ENCODE measurements at places on chromosomes 16 and 17.

DNA sequence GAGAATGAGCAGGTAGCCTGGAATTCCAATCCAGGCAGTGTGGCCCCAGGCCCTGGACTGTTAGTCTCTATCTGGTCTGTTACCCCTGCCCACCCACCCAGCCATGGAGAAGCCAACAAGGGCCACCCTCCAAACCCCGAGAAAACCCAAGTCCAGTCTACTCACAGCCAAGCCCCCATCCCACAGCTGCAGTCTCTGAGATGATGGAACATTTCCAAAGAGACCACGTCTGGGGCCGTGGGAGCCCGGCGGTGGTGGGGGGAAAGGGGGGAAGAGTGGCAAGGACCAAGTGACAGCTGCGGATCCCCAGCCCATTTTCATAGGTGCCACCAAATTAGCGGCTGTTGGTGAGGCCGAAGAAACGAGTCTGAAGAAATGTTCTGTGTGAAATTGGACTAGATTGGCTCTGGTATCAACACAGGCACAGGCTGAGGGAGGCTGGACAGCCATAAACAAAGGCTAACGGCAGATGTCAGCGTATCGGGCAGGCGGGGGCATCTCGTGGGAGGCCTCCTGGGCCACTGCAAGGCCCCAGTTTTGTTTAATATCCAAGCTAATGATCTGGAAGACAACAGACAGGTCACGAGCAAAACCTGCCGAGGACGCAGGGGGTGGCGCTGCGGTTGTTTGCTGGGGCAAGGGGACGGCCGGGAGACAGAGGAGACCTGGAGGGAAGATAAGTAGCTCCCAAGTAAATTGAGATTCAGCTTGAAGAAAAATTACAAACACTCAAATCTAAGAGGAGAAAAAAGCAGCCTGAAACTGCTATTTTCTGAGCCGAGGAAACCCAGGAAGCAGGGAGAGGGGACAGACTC is 53.4 kb downstream of the RBFOX3 start:
- no peak for DNase-seq

GRCh38 chr17:63120406-63120805 is 154.4 kb downstream of the TANC2 start:
- DNase-seq = no peak

- DNase-seq = no peak
Measured at GRCh38 chr16:74511961-74512360, 90.7 kb upstream of the CLEC18B start.

GRCh38 chr16:89700649-89701424 is 668 bp downstream of the SPATA2L start:
- DNase-seq = peak; percentile 50

GRCh38 chr17:42017866-42018200 is 594 bp upstream of the DNAJC7 start:
- DNase-seq = no peak

GRCh38 chr17:83046448-83047181 is 32.8 kb upstream of the METRNL start:
- DNase-seq = no peak

DNA sequence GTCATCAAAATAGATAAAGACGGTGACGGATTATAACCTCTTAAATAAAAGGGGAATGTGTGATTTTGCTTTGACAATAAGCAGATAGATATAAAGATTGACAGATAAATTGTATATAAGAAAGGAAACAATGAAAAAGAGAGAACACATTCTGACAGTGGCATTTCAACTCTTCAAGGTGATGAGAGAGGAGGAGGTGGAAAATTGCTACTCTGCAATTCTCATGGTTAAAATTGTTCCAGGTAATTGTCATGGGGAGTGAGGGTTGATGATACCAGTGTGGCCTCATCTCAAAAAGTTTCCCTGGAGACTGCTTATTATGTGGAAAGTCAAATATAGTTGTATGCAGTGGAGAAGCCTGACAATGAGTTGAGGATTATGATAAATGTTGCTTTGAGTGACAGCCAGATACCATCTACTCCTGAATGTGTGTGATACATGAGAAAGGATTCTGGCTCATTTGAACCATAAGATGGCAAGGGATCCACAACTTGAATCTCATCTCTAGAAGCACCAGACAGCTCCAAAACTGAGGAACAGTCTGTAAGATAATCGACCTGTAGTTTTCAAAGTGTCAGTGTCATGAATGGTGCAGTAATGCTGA is 1290.6 kb upstream of the CDH8 start:
- DNase-seq = no peak

DNA sequence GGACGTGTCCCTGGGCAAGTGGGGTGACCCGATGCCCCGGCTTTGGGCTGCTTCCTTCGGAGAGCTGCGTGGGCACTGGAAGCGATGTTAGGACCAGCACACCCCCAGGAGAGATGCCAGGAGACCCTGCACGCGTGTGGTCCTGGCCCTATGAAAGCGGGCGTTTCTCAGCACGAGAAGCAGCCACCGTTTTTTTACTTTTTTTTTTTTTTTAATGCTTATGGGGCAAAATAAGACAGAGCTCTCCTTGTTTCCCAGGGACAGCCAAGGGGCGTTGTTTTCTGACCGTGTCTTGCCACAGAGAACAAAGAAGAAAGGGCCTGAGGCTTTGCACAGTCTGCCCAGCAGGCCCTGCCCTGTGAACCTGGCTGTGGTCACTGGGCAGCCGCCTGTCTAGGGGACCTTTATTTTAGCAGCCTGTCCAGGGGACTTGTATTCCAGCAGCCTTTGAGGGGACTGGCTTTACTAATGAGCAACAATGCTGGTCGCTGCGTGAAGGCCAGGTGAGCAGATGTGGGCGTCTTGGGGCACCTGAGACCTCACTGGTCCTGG is 996 bp downstream of the SLC25A10 start:
- no peak for DNase-seq

DNA sequence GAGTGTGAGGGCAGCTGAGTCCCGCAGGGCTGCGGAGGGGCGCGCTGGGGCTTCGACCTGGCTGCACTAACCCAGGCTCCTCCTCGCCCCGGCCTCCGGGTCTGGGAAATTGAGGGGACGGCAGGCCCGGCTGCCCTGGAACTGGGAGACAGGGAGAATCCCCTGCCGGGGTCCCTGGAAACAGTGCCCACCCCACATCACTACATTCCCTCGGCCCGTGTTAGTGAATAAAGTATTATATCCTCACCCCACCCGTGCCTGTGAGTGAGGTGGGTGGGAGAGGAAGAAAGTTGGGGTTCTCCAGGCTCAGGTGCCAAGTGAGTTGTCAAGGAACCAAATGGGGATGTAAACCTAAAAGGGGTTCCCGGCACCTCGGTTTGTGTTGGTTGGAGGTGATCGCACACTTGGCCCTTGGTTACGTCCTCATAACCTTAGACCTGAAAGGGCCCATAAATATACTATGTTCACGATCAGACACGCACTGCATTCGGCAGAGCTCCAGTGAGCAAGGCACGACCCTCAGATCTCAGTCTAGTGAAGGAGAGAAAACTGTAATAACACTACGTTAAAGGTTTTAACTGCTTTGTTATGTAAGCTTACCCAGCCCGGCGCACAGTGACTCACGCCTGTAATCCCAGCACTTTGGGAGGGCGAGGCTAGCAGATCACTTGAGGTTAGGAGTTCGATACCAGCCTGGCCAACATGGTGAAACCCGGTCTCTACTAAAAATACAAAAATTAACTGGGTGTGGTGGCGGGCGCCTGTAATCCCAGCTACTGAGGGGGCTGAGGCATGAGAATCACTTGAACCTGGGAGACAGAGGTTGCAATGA is 11.2 kb downstream of the ZNF771 start:
- no peak for DNase-seq

DNA sequence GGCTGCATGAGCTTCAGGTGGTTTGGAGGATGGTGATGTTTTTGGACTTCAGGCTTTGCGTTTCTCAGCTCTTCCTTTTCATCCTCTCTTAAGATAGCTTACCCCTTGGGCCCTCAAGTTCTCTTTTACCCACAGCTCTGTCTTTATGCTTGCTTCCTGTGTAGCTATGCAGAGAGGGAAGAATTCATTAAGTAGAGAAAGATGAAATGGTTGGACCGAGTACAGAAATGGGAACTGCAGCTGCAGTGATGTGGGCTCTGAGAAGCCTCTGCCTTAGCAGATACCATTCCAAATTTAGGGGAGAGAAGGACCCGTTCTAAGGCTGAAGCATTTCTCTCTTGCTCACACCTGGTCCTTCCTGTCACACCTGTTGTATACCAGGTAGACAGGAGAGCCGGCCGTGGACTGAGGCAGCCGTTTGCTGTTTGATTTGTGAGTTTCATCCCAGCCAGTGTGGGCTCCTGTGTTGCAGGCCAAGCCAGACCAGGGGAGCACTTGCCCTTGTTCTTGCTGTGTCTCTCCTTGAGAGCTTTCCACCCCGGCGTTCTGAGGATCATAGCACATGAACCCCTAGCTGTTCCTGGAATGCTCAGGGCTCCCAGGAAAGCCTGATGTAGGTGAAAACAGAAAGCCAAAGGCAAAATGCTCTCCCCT is 392.7 kb downstream of the CPPED1 start:
- DNase-seq = no peak

GRCh38 chr17:7130621-7131422 is 16.2 kb upstream of the ASGR2 start:
- DNase-seq = no peak

GRCh38 chr17:37844158-37844976 is 79.8 kb upstream of the TBC1D3K start:
- peak; percentile 4 for DNase-seq

- no peak for DNase-seq
Measured at GRCh38 chr17:31672161-31672819, 186.8 kb downstream of the COPRS start.

DNA sequence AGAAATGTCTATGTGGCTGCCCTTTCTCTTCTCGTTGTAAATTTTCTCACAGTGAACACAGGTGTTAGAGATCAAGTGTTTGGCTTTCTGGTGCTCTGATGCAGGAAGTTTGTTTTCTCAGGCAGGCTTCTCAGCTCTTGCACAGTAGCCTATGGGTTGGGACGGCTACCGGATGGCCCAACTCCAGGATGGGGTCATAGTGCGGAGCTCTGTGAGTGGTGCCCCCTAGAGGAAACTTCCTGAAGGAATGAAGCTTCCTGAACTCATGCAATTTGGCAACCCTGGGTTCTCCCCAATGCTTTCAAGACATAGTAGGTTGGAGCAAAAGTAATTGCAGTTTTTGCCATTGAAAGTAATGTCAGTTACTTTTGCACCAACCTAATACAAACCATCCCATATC is 407.5 kb upstream of the HSBP1 start:
- DNase-seq = no peak

DNA sequence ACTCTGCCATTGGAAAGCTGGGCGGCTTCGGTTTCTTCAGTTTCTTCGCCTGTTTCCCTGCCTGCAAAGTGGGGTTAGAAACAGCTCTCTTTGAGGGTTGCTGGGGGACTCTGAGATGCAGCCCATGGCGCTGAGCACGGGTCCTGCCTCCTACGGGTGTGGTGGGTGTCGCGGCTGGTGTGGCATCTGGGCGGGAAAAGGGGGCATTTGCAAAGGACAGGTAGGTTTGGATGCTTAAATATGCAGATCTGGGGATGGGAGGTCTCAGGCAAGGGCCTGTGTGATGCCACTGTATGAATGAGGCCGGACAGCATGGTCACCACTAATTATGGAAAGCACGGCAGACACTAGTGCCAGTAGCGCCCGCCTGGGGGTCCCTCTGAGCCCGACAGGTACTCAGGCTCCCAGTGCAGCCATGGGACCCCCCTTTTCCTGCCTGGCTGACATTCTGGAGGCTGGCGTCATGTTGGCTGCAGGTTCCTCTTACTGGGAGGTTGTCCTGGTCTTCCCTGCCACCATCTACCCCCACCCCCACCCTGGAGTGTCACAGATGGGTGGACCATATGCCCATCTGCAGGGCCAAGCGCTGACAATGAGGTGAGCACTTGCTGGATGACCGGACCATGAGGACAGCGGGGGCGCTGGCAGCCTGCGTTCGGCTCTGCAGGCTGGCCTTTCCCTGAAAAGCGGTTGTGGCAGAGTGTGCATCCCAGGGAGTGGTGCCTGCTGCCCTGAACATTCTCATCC is 237.7 kb downstream of the SEC14L1 start:
- DNase-seq = no peak

GRCh38 chr16:4673387-4674046 is 19.8 kb upstream of the NUDT16L1 start:
- DNase-seq = no peak

GRCh38 chr17:79508291-79508716 is 102.5 kb downstream of the RBFOX3 start:
- no peak for DNase-seq

- no peak for DNase-seq
Measured at GRCh38 chr17:19705771-19706770, 10.3 kb downstream of the SLC47A2 start.

DNA sequence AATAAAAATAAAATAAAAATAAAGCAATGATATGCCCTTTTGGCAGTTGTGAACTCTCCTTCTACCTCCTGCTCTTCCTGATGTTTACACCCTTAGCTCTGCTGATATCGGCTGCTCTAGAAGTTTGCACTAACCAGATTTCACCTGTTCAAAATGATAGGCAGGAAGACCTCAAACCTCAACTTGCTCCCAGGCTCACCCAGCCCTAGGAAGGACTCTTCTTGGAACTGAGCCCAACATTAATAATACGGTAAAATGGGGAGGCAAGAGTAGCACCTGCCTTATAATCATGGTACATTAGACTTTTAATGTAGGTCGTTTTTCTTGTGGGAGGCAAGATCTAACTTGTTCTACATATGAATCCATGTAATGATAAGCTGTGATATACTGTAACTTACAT is 61.2 kb upstream of the MED13 start:
- no peak for DNase-seq

- no peak for DNase-seq
Measured at GRCh38 chr17:79760197-79760906, 17.6 kb upstream of the CBX2 start.

DNA sequence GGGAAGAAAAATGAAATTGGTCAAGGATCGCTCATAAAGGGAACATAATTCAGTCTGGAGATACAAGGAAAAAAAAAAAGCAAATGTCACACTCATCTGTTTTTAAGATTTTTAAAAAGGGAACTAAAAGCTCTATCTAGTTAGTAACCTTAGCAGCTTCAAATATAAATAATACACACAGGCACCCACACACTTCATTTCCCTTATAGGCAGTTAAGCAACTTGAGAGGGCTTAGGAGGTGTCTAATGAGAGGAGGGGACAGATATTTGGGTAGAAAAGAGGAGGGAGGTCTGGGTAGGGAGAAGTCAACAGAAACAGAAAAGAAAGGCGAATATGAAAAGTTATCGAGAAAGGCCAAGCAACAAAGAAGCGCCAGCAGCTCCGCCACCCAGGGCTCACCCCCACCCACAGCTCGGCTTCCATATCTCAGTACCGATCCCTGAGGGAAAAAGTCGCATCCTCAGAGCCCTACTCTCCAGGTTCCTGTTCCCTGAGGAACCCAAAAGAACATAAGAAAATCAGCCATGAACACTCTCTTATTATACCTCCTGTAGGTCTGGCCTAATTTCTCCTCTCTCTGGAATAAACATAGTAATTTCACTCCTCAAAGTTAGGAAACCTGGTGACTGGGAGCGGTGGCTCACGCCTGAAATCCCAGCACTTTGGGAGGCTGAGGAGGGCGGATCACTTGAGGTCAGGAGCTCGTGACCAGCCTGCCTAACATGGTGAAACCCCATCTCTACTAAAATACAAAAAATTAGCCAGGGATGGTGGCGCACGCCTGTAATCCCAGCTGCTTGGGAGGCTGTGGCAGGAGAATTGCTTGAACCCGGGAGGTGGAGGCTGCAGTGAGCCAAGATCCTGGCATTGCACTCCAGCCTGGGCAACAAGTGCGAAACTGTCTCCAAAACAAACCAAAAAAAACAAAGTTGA is 69.6 kb upstream of the RCVRN start:
- DNase-seq = no peak

All from T follicular helper cell (primary cell).